ENCODE measurements at places on chromosomes 1 and 21.

GRCh38 chr1:150764617-150765101, 919 bp downstream of the CTSS start:
- no peak for DNase-seq

DNA sequence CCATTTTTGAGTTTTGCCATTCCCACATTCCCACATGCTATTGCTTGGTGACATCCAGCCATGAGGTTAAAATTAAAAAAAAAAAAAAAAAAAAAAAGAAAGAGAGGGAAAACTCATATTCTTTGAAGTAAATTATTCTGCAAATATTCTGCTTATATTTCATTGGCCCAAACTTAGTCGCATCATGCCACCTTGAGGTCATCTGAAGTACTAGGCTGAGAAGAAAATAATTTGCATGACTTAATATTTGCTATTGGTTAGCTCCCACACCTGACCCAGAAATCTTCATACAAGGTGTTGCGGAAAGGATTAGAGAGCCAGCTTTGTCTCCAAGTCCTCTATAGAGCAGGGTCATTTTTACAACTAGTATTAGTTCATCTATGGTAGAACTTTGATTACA, 2206.0 kb downstream of the MRPL39 start:
- DNase-seq: no peak

- no peak for DNase-seq
Measured at GRCh38 chr1:63618011-63618410, 24.8 kb downstream of the PGM1 start.

GRCh38 chr21:29885491-29885890, 54.3 kb downstream of the GRIK1 start:
- DNase-seq: no peak

DNA sequence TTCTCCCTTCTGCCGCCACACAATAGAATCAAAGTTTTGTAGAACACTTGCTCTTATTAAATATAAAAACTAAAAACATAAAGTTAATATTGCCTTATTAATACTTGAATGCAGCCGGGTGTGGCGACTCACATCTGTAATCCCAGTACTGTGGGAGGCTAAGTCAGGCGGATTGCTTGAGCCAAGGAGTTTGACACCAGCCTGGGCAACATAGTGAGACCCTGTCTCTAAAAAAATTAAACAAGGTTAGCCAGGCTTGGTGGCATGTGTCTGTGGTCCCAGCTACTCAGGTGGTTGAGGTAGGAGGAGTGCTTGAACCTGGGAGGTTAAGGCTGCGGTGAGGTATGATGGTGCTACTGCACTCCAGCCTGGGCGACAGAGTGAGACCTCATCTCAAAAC, 13.2 kb upstream of the HHAT start:
- DNase-seq: no peak

DNA sequence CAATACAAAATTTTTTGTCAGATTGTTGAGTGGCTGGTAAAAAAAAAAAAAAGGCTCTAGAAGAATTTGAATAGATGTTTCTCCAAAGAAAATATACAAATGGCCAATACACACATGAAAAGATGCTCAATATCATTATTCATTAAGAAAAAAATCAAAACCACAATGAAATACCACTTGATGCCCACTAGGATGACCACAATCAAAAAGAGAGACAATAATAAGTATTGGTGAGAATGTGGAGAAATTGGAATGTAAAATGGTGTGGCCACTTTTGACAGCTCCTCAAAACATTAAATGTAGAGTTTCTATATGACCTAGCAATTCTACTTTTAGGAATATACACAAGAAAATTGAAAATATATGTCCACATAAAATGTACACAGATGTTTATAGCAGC, 100.0 kb downstream of the CLEC20A start:
- DNase-seq: no peak

GRCh38 chr1:66598670-66599069, 64.7 kb downstream of the SGIP1 start:
- DNase-seq: no peak

DNA sequence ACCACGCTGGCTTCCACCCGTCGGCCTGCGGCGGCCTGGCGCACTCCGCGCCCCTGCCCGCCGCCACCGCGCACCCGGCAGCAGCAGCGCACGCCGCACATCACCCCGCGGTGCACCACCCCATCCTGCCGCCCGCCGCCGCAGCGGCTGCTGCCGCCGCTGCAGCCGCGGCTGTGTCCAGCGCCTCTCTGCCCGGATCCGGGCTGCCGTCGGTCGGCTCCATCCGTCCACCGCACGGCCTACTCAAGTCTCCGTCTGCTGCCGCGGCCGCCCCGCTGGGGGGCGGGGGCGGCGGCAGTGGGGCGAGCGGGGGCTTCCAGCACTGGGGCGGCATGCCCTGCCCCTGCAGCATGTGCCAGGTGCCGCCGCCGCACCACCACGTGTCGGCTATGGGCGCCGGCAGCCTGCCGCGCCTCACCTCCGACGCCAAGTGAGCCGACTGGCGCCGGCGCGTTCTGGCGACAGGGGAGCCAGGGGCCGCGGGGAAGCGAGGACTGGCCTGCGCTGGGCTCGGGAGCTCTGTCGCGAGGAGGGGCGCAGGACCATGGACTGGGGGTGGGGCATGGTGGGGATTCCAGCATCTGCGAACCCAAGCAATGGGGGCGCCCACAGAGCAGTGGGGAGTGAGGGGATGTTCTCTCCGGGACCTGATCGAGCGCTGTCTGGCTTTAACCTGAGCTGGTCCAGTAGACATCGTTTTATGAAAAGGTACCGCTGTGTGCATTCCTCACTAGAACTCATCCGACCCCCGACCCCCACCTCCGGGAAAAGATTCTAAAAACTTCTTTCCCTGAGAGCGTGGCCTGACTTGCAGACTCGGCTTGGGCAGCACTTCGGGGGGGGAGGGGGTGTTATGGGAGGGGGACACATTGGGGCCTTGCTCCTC, 1.9 kb downstream of the OLIG2 start:
- no peak for DNase-seq

DNA sequence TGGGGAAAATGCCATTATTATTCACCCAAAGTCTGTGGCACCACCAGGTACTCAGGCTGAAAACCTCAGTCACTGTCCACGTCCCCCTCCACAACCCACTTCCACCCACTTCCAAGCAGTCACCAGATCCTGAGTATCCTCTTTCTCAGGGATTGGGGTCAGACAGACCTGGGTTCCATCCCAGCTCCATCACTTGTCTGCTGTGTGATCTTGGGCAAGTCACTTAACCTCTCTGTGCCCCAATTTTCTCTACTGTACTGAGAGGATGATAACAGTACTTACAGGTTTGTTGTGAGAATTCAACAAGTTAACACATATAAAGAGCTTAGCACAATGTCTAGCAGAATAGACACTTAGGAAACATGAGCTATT, 29.7 kb upstream of the FOXO6 start:
- no peak for DNase-seq

- no peak for DNase-seq
Measured at GRCh38 chr1:110227774-110228173, 17.7 kb downstream of the KCNC4 start.

DNA sequence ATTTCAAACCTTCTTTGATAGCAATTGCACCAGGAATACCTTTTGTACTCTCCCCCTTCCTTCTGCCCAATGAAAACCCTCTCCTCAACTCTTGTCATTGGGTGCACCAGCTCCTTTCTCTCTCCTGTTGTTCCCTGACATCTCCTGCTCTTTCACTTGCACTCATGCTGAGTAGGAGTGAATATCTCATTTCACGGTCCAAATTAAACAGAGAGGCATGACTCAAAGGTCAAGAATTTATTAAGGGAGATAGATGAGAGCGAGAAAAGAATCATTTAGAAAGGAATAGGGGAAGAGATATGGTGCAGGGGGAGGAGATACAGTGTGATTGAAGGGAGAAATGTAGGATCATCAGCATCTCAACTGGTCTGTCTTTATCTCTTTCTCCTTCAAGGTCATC, 22.1 kb downstream of the AIM2 start:
- DNase-seq: no peak

DNA sequence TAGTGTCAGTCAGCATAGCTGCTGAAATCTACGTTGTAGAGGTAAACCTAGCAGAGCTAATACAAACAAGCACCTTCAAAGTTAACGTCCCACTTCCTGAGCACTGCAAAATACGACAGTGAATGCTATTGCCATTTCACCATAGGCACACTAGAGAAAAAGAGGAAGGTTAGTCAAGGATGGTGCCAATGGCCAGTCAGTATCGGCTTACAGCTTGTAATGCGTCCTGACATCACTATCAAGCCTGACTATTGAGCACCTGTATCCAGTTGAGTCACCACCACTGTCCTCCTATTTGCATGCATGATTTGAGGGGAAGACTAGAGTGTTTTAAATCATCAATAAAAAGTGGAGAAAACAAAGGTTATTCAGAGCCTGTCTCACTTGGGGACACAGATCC, 34.4 kb downstream of the NUCKS1 start:
- no peak for DNase-seq

DNA sequence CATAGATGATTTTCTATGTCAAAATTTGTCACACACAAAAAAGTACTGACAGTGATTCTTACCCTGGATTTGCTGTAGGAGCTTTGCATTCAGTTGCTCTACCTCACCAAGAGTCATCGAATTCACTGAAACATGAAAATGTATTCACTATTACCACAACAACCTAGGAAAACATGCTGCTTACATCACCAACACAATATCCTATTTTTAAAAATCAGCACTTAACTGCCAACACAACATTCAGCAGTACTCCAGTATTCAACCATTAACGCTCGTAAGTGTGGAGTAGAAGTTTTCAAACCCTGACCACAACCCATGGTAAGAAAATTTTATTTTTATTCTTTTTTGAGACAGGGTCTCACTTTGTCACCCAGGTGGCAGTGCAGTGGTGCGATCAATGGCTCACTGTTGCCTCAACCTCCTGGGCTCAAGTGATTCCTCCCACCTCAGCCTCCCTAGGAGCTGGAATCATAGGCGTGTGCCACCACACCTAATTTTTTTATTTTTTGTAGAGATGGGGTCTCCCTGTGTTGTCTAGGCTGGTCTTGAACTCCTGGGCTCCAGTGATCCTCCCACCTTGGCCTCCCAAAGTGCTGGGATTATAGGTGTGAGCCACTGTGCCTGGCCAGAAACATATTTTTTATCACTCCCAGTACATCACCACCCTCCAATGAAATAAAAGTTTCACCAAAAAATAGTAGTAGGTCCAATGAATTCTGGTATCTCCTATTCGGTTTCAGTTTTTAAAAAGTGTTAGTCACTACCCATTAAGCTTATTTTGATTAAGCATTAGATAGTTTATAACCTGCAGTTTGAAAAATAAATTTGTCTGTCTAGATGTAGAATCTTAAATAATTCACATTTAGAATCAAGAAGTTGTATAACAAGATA, 23.8 kb downstream of the C21orf91 start:
- no peak for DNase-seq

DNA sequence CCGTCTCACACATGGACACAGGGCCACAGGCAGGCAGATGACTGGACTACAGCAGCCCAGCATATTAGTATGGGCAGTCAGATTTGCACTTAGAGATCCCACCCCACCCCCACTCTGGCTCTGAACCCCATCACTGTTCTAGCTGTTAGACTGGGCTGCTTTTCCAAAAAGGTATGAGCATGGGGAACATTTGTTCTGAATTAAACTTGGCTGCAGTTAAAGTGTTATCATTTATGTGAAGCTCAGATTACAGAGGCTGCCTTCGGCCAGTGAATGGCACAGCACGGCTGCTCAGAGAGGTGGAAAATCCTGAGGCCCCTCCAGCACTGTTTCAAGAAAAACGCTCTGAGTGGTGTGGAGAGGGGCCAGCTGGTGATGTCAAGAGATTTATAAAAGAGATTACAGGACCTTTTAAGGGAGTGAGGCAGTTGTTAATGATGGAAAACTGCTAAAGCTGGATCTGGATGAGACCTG, 6.9 kb upstream of the NOS1AP start:
- no peak for DNase-seq
